Smooth muscle cell of bladder (primary cell): ENCODE measurements at places on chromosomes 2 and 18. TPM values are rescaled to one million over a fixed set of nuclear protein-coding genes. Genes with fewer than 3 reads are reported as not detected.

The CCL20 gene
- total RNA-seq: 0.28 TPM in 1 of 2 replicates, not detected in the other

The ILKAP gene
- 18.9 and 21.0 TPM in 2 replicates for total RNA-seq

The ANKRD53 gene
- 0.14 and 0.37 TPM in 2 replicates for total RNA-seq

The GALNT13 gene
- total RNA-seq: 17.2 and 40.3 TPM in 2 replicates

The MC5R gene
- total RNA-seq: not detected in 2 replicates

The COBLL1 gene
- 4.4 and 8.0 TPM in 2 replicates for total RNA-seq

The TTC21B gene
- 18.5 and 25.4 TPM in 2 replicates for total RNA-seq

The TMEM198 gene
- 1.3 and 1.8 TPM in 2 replicates for total RNA-seq

The CAVIN2 gene
- 10.4 and 16.4 TPM in 2 replicates for total RNA-seq
